ENCODE measurements at places on chromosomes 1 and 21. TPM values are rescaled to one million over a fixed set of nuclear protein-coding genes. Genes with fewer than 3 reads are reported as not detected.

The DCST2 gene
- 5.3 TPM for total RNA-seq

The NR1I3 gene
- not detected for total RNA-seq

The COL11A1 gene
- total RNA-seq = 0.51 TPM

The SMCP gene
- total RNA-seq = 36.5 TPM

The PROK1 gene
- 75.3 TPM for total RNA-seq

The SLC5A9 gene
- not detected for total RNA-seq

Measured in prostate gland (tissue), 2 donors.